ENCODE measurements at places on chromosomes 2 and 18.
A peak's percentile ranks its signal among the peaks of the same experiment; 100 is the strongest.

DNA sequence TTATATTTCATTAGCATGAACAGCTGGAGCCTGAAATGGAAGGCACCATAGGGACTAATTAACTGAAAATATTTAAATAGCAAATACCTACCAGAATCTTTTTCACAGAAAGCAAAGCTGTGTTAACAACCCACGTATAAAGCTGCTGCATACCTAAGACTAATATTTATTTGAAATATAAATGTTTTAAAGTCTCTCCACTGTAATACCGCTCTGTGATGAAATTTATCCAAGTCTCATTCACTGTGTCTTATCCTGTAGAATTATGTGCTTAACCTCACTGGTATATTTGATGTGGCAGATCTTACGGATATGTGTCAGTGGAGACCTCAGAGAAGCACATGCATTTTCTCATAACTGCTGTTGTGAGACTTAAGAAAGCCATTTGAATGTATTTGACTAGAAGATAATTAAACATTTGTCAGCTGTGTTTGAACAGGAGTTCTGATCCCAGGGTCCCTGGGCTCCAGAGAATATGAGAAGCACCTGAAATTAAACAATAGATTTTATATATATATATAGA lies 373.3 kb downstream of the ZNF804A start:
- no peak for DNase-seq

DNA sequence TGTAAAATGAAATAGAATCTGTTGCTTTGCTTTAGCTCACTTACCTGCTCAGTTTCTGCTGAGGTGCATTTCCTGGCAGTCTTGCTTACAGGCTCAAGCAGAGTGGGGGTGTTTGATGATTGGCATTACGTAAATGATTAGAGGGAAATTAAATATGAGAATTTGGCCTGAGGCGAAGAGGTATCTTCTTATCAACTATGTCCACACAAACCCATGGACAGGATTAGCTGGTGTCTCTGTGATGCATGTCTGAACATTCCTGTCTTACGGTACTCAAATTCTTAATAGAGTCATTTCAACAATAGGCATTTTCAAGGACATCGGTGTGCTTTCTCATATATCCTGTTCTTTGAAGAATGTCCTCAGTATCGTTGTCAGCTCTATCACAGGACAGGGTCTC lies 102.1 kb downstream of the PRPF40A start:
- DNase-seq, result no peak

DNA sequence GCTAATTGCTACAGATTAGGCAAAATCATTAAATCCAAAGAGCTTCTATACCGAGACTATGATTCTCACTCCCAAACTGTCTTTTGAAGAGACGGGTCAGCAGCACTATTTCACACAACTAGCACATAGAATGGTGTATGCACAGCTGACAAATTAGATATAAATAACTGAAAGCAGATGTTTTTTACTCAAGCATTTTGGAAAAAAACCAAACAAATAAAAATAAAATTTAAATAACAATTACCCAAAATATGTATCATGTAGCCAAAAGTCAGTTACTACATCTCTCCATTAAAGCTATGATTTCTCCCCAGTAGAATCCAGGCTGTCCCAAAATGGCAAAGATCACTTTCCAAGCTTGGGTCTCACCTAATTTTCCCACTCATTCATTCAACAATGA lies 107.9 kb downstream of the TMEM163 start:
- DNase-seq, result no peak

GRCh38 chr18:13258921-13259320 lies 40.4 kb downstream of the LDLRAD4 start:
- DNase-seq, result no peak

DNA sequence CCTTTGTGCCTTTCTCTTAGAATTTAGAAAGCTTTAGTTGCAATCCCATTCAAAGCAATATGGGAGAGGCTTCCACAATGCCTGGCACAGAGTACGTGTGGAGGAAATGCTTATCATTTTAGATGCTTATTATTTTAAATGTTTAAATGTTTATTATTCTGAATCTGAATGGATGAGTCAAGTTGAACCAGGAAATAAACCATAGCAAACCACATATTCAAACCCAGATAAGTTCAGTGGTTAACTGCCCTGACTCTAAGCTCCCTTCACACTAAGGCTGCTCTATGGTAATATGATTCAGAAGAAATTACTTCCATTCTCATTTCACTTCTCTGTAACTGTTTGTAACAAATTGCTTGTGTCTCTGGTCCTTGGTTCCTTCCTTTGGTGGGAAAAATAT lies 5.2 kb upstream of the PPP4R1 start:
- no peak for DNase-seq

DNA sequence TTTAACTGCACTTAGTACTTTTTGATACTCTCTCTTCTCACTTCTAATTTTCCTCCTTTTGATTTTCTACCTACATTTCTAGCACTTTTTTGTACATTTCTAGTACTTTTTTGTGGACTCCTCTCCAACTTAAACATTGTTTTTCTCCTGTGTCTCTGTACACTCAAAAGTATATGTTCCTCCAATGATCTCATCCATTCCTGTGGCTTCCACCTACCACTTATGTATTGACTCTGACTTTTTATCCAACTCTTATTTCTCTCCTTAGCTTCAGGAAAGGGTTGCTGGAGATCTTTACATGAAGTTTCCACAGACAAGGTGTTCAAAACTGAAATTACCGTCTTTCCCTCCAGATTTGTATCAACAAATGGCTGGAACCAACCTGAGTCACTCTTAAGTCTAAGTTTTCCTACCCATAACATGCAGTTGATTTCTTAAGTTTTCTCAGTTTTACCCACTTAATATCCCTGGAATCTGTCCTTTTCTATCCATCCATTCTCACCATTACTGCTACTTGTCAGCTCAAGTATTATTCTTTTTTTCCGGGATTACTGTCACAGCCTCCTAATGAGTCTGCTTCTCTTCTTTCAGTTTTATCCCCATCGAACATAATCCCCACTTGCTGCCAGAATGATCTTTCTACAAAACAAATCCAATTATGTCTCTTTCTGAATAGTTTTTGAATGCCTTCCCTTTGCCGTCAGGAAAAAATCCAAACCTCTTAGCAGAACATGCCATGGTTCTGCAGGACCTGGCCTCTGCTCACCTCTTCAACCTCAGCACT lies 22.6 kb upstream of the PELI1 start:
- no peak for DNase-seq

GRCh38 chr2:88865801-88866371 lies 174.4 kb downstream of the RPIA start:
- no peak for DNase-seq

- peak; percentile 56 for DNase-seq
These were observed 30.6 kb upstream of the PPP3R1 start for GRCh38 chr2:68282811-68283418.
